Astrocyte (in vitro differentiated cells and primary cell): ENCODE measurements at places on chromosomes 5 and 9.

DNA sequence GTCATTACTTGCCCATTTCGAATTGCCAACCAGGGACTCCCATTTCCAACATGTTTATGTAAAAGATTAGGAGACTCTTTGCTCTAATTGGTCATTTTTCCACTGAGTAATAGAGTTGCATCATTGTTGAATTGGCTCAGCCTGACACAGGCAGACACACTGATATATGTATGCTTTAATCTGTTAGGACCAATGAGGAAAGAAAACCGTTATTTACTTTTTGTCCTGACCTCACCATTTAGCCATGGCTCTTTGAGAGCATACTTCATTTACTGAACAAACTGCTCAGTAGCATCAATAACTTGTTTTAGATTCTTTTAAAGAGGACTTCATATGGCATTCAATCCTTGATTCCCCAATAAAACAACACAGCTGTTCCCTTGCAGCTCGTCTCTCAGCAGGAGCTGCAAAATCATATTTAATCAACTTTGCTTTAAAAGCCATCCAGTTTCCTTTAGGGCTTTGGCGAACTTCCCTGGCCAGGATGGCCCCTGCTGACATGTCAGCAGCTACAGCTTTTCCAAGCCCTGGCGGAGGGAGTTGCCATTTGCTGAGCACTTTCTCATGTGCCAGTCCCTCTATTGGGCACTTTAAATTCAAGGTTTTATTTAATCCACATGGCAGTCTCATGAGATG is 251.5 kb upstream of the TNC start:
- peak; percentile 78 for DNase-seq

DNA sequence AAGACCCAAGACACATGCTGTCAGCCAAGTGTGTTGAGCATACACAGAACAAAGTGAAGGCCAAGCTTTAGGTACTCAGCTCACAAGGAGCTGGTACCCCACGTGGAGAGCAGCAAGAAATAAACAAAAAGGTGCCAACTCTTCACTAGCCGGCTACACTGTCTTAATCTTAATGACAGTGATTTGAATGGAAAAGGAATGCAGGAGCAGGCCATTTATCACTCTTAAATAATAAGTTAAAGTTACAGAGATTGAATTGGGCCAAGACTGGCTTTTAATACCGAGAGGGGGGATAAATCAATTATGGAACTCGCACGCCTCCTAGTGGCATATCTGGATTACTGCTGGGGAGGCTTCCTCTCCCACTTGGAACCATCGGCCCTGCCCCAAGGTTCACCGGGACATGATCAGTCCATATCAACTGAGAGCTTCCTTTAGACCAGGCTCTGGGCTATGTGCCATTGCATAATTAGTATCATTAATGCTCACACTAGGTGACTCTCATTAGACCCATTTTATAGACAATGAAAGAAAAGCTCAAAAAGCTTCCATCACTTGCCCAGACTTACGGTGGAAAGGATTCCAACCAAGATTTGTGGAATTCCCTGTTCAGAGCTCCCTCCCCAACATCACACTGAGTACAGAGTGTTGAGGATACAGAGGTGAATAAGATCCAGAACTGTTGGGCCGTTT is 94.0 kb downstream of the ACTL7B start:
- DNase-seq, result peak; percentile 13

DNA sequence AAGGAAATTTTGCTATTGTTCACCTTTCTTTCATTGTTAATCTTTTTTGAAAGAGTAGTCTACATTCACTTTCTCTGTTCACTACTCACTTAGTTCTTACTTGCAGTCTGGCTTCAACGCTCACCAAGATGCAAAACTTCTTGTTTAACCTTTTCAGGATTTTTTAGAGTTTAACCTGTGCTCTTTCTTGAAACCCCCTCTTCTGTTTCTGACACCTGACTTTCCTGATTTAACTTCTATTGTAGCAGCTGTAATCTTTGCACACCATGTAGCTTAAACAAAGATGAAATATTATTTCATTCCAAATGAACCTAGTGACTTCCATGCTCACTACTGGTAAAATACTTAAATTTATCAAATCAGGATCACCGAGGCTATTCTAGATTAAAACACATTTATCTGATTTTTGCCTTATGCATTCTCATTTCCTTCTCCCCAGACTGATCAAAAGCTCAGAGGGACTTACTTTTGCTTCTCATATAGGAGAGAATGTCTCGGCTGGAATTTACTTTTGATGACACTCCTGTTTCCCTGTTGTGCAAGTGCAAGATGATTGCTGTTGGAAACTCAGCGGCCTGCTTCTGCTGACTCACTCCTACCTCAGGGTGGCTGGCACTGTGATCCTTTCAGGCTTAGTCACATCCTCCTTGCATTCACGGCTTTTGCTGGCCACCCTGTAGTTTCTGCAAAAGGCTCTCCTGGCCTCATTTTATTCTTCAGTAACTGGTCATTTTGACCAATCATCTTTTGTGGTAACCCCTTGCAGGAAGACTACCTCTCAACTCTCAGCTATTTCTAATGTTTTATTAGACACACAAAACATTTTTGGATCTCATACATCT is 109.3 kb upstream of the IFNE start:
- DNase-seq, result peak; percentile 99

DNA sequence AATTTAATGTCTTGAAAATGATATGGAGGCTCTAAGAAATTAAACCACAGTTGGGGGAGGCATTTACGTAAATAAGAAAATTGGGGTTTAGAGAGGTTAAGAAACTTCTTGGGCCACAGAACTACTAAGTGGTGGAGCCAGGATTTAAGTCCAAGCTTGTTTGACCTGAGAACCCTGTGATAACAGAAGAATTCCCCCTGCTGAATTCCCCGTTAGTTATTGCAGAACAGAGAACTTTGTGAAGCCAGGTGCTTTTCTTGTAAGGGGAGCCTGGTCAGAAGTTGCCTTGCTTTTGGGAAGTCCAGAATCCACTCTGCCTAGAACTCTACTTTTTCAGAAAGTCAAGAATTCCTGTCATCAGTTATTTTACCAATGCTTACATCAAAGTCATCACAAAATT is 309.3 kb upstream of the SEMA6A start:
- DNase-seq, result no peak

- no peak for DNase-seq
These were observed 454 bp downstream of the NELFB start for GRCh38 chr9:137255448-137256114.
